ENCODE measurements at places on chromosomes 16 and 17.

GRCh38 chr16:56551796-56552738 is 12.8 kb upstream of the MT4 start:
- DNase-seq = no peak

DNA sequence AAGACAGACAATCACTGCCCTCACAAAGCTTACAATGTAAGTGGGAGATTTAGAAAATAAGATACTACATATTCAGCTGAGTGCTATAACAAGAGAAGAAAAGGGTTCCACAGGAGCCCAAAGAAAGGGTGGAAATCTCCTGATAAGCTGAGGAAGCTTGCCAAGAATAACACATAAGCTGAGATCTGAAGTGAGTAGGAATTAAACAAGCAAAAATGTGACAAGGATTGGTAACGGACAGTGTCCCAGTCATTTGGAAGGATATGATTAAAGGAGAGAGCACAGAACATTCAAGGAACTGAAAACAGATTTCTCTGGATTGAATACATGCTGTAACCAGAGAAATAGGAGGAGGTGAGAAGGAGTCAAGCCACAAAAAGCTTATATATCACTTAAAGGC is 13.0 kb downstream of the CDYL2 start:
- no peak for DNase-seq

DNA sequence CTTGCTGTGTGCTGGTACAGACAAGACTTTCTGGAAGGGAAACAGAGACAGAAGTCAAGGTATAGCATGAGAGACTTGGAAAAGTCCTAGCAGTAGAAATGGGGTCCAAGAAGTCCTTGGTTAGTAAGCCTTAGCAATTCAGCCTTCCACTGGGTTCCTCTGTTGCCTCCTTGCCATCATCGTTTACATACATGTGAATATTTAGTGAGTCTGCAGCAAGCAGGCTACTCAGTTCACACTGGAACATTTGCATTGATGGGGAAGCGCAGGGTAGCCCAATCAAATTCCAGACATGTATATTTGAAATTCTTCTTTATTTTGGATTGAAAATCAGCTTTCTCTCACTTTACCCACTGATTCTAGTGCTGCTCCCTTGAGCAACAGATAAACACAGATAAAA is 27.1 kb downstream of the LIMD2 start:
- no peak for DNase-seq

- DNase-seq = no peak
Observed at GRCh38 chr17:17635126-17635525, 43.6 kb upstream of the PEMT start.

DNA sequence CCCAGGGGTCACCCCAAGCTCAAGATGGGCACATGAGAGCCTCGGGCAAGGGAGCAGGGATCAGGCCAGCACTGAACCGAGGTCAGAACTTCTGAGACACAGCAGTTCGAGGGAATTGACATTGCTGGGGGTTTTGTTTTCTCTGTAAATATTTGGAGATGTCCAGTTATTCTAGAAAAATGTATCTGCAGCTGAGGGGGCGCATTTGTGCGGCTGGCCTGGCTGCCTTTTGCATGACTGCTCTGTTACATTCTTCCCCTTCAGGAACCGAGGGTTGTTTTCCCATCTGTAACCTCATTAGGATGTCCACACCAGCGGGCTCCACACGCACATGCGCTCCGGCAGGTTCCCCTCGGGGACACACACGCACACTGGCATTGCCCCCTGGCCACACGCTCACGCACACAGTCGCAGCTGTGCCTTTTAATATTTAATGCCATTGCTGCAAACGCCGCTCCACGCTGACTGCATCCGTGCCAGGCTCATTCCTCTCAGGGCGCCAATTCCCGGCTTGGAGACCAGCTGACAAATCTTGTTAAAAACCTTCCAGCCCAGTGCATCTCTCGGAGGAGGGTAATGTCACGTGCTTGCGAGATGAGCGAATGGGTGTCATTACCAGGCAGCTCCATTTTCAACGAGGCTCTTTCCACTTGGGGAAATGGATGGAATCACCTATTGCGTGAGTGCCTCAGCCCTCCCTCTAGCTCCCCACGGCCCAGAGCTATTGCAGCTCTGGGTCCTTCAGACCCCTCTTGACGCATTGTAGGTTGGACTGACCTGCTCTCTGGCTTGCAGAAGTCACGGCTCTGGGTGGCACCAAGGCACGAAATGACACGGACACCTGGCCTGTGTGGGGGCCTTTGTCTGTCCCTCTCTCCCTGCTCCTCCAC is 13.1 kb downstream of the CCR7 start:
- DNase-seq = no peak

- no peak for DNase-seq
Observed at GRCh38 chr16:49504626-49505025, 131.0 kb downstream of the C16orf78 start.

GRCh38 chr17:35171834-35172233 is 22.4 kb downstream of the SLC35G3 start:
- no peak for DNase-seq

GRCh38 chr17:35255316-35255715 is 12.4 kb downstream of the SLFN5 start:
- no peak for DNase-seq

GRCh38 chr16:20899071-20899470 is 1.1 kb downstream of the DCUN1D3 start:
- DNase-seq = no peak

- DNase-seq = no peak
Observed at GRCh38 chr16:14219983-14220382, 148.9 kb downstream of the MRTFB start.

DNA sequence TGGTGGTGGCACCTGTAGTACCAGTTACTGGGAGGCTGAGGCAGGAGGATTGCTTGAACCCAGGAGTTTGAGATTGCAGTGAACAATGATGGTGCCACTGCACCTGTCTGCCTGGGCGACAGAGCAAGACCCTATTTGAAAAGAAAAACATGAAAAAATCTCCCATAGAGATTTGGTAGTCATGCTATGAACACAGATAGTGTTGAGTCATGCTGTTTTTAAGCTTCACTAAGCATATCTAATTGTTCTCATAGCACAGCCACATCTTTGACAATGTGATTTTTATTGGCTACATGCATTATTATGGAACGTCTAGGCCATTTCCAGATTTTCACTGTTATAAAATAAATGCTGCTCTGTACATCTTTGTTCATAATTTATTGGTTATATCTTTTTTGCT is 6.0 kb downstream of the IL34 start:
- DNase-seq = no peak

DNA sequence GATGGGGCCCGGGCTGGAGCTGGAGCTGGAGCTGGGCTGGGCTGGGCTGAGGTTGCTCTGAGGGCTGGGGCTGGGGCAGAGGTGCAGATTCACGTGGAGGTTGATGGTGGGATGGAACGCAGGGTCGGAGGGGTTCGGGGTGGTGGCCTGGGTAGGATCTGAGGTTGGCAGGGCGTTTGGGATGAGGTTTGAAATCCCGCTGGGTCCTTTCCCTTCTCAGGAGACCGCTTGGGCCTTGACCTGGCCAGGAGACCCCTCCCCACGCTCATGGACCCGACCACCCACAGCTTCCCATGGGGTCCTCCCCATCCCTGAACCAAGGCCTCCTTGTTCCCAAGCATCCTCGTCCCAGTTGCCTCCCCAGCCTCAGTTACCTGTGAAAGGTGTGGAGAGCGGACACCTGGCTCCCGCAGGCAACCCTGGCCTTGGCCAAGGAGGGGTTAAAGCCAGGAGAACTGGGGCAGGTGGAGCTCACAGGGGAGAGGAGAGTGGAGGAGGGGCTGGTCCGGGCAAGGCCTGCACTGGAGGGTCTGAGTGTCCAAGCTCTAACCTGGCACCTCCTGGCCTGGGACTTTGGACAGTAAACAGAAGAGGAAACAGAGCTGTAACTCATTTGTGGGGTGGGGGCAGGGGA is at the start of gene ASGR2:
Gene ASGR2 (minus strand): TSS at position 582 of the 634 bp plus-strand sequence. CDS start 582 bp downstream, outside the sequence.
- no peak for DNase-seq

DNA sequence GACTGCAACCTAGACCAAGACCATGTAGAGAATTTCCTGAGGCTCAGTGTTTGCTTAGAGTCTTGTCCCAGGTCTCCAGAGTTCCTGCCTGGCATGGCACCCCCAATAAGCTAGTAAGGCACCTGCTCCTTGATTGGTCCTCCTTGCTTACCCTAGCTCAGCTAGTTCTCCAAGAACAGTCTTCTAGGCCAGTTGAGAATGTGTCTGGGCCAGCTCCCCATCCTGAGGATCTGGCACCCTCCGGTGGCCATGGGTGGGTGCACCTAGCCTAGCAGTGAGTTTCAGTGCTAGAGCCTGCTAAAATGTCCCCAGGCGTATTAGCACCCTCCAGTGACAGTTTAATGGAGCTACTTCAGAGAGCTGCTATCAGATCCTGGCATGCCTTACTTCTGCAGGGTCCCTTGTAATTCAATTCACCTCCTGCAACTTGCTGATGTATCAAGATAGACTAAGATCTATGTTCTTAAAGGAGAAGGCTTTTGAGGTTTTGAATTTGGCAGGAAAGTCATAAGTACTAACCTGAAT is 44.4 kb upstream of the MED13 start:
- DNase-seq = peak; percentile 4

DNA sequence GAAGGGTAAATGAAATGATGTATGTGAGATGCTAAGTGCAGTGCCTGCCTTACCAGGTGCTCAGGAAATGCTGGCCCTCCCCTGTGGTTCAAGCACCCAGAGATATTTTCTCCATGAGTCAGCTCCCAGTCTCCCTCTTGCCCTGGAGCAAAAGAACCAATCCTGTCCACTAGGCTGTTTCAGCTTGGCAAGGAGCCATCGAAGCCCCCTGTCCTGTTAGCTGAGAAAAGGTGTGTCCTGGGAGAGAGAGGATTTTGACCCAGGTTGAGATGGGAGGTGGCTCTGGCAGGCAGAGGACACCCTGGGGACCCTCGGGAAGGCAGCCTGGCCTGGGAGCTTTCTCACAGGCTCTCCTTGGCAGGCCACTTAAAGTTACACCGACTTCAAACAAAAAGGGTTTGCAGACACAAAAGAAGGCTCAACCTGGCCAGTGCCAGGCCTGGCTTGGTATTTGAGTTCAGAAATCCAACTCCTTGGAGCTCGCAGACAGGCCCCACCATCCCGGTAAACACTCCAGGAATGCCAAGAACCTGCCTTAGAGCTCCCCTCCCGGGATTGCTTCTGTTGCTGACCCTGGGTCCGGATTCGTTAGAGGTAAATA is 29.6 kb downstream of the NTN1 start:
- no peak for DNase-seq

GRCh38 chr17:31357839-31358394 is 33.6 kb upstream of the RAB11FIP4 start:
- no peak for DNase-seq

DNA sequence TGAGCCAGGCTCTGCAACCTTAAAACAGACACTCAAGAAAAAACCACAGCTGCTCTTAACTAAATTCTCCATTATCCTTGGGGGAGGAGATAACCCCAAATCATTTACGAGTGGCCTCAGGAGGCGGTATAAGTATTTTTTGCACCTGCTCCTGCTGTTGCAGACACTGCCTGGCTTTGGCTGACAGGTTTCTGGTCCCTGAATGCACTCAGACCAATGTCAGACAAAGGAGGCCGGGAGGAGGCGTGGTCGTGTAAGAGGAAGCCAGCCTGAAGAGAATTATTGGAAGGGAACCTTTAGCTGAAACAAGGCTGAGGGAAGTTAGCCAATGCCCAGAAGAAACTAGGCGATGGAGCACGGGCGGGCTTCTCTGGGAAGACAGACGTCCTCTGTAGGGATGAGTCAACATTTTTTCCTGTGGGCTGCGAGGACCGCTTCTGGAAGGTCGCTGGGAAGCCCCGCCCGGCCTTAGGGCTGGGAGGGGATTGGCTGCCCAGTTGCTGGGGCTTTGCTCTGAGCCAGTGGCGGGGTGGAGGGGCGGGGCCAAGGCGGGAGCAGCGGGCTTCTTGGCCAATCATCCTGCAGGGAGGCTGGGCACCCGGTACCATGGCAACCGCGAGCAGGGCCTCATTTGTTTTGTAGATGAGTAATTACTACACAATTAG is 82.3 kb downstream of the CCDC182 start:
- peak; percentile 31 for DNase-seq

DNA sequence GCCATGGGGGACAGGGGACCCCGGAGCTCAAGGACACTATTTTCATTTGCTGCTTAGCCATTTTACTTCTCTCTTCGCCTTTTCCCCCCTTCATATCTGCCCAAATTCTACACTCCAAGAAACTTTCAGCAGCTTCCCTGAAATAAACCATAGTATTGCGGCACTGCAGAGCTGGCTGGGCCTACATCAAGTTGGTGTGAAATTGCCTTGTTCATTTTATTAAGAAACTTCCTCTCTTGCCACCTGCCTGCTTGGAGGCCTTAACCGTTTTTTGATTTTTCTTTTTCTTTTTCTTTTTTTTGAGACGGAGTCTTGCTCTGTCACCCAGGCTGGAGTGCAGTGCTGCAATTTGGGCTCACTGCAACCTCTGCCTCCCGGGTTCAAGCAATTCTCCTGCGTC is 7.4 kb upstream of the CPNE2 start:
- no peak for DNase-seq

DNA sequence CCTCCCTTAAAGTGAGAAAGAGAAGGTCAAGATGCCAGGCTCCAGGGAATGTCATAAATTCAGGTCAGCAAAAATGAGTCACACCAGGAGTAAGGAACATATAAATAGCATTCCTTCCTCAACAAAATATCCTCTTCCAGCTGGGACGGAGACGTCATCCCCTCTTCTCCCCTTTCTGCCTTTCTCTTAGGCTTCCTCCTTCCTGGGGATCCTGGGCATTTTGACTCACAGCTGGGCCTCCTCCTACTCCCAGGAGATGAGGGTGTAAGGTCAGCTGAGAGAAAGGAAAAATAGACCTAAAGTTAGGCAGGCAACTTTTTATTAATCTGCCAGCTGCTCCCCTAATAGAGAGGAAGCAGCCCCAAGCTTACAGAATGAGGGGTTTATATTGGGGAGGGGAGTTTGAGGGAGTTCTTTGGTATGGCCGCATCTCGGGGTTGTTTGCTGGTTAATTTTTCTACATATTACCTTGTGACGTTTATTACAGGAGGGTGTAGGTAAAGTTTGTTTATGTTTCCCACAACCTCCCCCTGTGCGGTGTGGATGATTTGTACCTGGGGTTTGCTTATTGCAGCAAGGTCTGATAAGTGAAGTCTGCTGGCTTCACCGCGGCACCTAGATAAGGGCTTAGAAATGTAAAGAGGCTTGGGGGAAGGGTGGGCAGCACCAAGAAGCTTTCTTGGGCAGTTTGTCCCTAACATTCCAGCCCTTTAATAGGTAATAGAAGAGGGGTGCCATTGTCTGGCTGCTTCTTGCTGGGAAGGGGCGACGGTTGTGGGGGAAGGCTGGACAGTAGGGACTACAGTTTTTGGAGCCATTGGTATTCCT is 7.1 kb upstream of the ZNF747 start:
- no peak for DNase-seq

- DNase-seq = no peak
Observed at GRCh38 chr17:79511471-79511870, 99.4 kb downstream of the RBFOX3 start.

- DNase-seq = no peak
Observed at GRCh38 chr17:5446786-5447185, 7.8 kb upstream of the C1QBP start.

GRCh38 chr17:71024172-71024571 is 854.8 kb downstream of the KCNJ2 start:
- DNase-seq = no peak

DNA sequence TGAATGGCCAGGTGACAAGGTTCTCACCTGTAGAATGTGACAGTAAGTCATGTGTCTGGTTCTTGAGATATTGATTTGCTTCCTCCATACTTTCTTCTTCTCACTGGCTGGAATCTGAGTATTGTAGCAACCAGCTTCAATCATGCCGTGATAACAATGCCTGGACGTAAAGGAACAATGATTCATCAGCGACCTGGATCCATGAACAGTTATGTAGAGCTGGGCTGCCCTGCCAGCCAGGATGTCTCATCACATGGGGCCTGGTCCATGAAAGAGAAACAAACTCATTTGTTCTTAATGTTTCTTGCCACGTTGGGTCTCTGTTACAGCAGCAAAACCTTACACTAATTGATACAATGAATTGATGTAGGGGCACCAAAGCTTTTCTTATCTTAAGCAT is 627.2 kb downstream of the TOX3 start:
- DNase-seq = no peak
